ENCODE measurements at places on chromosomes 1 and 21. TPM values are rescaled to one million over a fixed set of nuclear protein-coding genes. Genes with fewer than 3 reads are reported as not detected.
A peak's percentile ranks its signal among the peaks of the same experiment; 100 is the strongest.

ZBTB18 gene
- total RNA-seq = 31.0 TPM

CRNN gene
- total RNA-seq = not detected

DNA sequence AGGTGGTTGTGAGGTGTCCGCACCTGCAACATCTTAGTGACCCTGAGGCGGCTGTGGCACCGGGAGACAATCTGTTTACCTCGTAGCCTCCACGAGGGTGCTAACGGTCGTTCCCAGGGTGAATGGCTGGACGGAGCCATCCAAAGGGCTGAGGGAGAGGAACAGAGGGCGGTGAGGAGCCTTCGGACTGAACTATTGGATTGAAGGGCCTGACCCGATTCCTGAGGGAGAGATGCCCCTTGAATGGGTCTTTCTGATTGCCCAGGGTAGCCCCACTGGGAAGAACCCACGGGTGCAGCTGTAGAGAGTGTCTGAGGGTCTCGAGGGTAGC is 2.3 kb downstream of the NR5A2 start:
- DNase-seq = no peak

- no peak for DNase-seq
These were observed 69.3 kb upstream of the ANGPTL1 start for GRCh38 chr1:178940068-178940765.

- no peak for DNase-seq
These were observed at the start of gene LRRC39 for GRCh38 chr1:100178091-100178490. TSS of gene LRRC39 (minus strand) at chr1:100178256. CDS start at chr1:100168516, 9,740 bp downstream.

PRDM16 gene
- 12.8 TPM for total RNA-seq

DNA sequence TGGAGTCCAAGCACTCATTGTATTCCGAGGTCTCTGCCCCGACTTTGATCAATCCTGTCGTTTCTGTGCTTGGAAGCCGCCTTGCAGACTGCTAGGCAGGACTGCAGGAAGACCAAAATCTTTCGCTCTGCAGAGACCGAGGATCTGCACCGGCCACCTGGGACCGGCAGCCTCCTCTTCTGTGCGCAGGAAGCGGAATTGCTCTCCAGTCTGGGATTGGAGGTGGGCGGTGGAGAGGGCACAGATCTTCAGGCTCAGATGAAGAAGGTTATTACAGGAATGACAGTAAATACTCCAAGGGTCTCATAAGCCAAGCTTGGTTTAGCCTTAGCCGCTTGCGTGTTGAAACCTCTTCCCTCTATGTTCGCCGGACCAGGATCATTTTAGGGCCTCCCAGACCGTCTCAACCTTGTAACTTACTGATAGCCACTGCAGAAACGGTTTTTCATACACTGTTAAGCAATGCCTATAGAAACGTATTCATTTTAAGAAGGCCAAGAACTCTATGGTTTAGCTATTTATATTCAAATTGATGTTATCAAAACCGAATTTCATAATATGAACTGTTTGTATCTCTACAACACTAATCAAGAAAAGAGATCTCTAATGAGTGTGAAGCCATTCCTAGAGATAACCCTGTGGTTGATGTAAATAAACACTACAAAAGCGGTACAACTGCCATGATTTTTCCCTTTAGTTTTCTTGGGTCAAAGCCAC is 1.1 kb downstream of the MIA3 start:
- DNase-seq = peak; percentile 63

GRCh38 chr1:176919386-176920378 is 244.8 kb downstream of the ASTN1 start:
- no peak for DNase-seq

PRRX1 gene
- 46.3 TPM for total RNA-seq

DNA sequence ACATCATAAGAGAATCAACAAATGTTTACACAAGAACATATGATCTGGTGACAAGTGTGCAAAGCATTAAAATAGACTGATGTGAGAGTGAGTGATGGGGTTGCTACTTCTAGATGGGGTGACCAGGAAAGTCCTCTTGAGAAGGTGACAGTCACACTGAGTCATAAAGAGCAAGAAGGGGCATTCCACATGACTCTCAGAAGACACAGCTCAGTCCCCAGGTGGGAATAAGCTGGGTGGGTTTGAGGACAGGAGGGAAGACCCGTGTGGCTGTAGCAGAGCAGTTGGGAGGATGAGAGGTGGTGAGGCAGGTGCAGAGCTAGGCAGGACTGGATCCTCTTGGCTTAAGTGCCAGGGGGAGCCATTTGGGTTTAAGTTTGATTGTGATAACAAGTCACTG is 53.1 kb downstream of the TNR start:
- no peak for DNase-seq

RNU1-4 gene
- 4,572 TPM for total RNA-seq
